H4 (cell line): ENCODE measurements at places on chromosomes 3 and 15. TPM values are rescaled to one million over a fixed set of nuclear protein-coding genes. Genes with fewer than 3 reads are reported as not detected.

The MORC1 gene
- 0.04 and 0.10 TPM in 2 replicates for total RNA-seq

The VILL gene
- total RNA-seq, result not detected in 2 replicates

The RAB6B gene
- total RNA-seq, result 1.1 and 1.5 TPM in 2 replicates

The MESP2 gene
- not detected in 2 replicates for total RNA-seq

The CPA3 gene
- not detected in 2 replicates for total RNA-seq

The C2CD4A gene
- not detected in 2 replicates for total RNA-seq

The EIF4E3 gene
- 0.91 and 0.97 TPM in 2 replicates for total RNA-seq

The ZNF385D gene
- total RNA-seq, result not detected in 2 replicates

The ITIH3 gene
- not detected in 2 replicates for total RNA-seq

The GPR156 gene
- 0.64 and 0.66 TPM in 2 replicates for total RNA-seq

The IQCF5 gene
- not detected in 2 replicates for total RNA-seq

The KLHL40 gene
- not detected in 2 replicates for total RNA-seq

The IP6K1 gene
- total RNA-seq, result 13.0 and 18.0 TPM in 2 replicates

DNA sequence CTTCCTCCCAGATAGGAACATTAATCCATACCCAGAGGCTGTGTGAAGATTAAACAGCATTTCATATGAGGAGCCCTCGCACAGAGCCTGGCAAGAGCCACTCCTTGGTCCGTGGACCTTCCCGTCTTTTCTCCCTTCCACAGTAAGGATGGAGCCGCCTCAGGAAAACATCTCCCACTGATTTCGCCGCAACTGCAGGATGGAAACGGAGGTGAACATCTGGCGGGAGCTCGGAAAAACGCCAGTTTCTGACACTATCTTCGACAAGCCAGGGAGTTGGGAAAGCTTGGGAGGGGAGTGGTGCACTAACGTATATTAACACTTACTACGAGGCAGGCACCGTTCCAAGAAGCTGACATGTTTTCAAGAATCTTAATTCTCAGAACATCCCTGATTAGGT, 157.9 kb downstream of the XXYLT1 start:
- no peak for DNase-seq

DNA sequence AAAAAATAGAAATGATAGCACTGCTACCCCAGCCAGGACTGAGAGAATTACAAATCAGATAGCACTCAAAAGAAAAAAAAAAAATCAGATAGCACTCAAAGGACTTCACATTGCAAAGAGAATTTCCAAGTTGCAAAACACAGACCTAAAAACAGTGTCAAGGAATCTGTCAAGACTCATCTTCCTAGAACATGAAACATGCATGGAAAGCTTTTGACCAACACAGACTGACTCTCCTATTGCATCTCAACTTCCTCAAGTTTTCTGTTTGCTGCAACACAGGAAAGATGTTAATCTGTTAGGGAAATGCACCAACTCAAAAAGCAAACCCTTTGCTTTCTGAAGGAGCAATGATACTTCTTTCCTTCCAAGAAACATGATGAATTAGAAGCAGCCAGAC, 42.3 kb downstream of the RAB27A start:
- no peak for DNase-seq

GRCh38 chr15:81097890-81098280, 36.2 kb upstream of the CFAP161 start:
- DNase-seq, result peak; percentile 16

DNA sequence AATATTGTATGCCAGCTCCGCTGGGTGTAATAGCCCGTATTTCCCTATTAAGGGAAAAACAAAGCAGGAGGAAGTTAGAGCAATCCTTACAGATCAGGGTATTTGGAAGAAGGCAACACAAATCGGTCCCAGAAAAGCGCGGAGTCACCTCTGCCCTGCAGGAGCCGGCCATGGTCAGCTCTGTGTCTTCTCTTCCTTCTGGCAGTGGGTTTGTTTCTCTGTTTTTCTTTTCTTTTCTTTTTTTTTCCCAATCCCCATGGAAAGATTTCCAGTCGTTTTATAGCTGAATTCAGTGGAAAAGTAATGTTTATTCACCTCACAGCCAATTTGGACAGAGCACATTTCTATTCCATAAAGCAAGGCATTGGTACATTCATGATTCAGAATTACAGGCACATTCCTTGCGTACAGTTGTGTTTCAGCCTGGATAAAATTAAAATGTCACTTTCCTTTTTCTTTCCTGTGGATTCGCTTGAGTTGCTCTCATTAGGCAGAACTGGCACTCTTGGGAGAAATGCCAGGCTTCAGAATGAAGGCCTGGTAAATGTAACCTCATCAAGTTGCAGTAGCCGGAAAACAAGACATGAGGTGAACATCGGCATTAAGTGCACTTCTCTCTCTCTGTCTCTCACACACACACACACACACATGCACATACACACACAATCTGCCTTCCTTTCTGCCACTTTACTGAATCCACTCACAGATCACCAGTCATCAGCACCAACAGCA, 204.5 kb upstream of the UBE2E1 start:
- DNase-seq, result no peak

GRCh38 chr15:27017168-27017809, 46.3 kb downstream of the GABRG3 start:
- peak; percentile 27 for DNase-seq

DNA sequence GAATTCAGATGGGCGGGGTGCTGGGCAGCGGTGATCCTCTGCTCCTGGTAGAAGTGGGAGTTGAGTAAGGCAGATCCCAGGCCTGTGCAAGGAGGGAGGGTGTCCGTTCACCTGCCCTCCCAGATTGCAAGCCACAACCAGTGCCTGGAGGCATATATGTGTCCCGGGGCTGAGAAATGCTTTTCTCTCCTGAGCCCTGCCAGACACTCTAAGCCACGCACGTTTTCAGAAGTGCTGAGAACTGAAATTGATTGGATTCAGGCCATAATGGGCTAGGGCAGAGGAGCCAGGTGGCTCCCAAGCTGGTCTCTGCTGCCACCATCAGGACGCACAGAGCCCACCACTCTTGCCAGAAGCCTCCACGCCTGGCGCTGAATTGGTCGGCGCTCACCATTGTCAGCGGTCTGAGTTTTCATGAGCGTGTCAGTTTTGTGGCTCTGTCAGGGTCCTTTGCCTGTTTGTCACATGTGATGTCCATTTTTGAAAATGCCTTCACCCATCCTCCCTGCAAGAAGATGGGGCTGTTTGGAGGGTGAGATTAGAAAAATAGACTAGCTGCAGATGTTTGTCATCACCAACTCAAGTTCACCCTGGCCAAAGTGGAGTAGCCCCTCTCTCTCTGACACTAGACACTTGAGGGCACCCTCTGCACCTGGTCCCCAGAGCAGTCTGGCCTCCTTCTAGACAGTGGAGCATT, 15.4 kb upstream of the BFSP2 start:
- peak; percentile 55 for DNase-seq

DNA sequence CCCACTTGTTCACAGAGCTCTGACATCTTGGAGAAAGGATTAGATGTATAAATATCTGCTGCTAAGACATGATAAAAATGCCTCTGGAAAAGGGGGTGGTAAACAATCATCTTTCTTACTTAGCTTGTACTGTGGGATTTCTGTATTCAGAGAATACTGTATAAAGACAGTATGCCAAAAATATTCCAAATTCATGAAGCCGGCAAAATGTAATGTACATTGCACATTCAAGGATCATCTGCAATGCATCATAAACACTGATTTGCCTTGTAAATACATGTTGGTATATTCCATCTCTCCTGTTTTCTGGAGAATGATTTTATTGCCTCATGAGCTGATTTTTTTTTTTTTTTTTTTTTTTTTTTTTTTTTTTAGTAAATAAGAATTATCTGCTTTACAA, 355.3 kb downstream of the ROBO1 start:
- DNase-seq, result no peak

DNA sequence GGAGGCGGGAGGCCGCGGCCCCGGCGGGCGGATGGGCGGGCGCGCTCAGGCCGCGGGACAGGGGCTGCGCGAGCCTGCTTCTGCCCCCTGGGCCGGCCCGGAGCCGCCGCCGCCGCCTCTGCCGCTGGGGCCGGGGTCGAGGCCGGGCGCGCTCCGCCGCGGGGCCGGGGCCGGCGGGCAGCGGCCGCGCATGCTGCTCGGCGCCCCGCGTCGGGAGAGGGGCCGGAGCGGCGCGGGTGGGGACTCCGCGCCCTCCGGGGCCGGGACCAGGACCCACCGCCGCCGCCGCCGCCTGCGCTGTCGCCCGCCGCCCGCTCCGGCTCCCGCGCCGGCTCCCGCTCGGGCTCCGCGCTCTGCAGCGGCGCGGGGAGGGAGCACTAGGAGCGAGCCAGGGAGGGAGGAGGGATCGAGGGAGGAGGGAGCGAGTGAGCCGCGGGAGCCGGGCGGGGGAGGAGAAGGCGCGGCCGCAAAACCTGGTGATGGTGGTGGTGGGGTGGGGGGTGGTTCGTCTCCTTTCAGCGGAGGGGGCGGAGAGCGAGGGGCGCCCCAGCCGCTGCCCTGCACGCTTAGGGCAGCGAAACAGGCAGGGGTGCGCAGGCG, at the start of gene LINGO1:
TSS of gene LINGO1 (minus strand) at position 379 of the 600 bp plus-strand sequence. CDS start 597 bp downstream, outside the sequence.
- DNase-seq, result no peak

GRCh38 chr3:188266562-188267274, 112.8 kb downstream of the LPP start:
- no peak for DNase-seq

DNA sequence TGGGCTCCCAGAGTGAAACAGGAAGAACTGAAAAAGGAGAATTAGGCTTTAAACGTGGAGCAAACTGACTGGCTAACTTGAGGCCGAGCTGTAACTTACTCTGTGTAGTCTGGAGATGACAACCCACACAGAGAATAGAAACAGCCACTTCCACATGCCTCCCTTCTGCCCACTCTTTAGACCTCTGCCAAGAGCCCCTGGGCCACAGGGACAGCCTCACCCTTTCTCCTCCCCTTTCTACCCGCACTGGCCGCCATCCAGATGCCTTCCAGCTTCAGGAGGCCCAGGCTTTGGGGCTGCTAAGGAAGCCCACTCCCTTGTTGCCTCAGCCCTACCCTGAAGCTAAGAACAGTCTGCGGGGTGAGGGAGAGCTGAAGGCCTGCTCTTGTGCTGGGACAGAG, 6.8 kb downstream of the ARHGAP31 start:
- no peak for DNase-seq

DNA sequence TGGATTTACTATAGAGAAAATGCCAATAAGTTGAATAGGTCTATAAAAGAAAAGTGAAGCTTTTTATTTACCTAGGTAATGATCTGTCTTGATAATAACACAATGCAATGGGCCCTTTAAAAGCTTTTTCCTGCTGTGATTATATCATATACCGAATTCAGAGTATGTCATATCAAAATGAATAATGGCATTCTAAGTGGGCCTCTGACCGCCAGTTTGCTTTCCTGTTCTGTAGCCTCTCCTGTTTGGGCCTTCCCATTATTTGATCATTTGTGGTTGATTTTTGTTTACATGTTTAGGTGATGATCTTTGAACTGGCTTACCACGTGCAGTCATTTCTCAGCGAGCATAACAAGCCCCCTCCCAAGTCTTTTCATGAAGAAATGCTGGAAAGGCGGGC, 14.9 kb downstream of the EIF2AK4 start:
- no peak for DNase-seq

- DNase-seq, result no peak
Measured at GRCh38 chr3:48135552-48136495, 52.4 kb downstream of the CDC25A start.

GRCh38 chr3:125057186-125057850, 1.5 kb upstream of the HEG1 start:
- DNase-seq, result peak; percentile 77

DNA sequence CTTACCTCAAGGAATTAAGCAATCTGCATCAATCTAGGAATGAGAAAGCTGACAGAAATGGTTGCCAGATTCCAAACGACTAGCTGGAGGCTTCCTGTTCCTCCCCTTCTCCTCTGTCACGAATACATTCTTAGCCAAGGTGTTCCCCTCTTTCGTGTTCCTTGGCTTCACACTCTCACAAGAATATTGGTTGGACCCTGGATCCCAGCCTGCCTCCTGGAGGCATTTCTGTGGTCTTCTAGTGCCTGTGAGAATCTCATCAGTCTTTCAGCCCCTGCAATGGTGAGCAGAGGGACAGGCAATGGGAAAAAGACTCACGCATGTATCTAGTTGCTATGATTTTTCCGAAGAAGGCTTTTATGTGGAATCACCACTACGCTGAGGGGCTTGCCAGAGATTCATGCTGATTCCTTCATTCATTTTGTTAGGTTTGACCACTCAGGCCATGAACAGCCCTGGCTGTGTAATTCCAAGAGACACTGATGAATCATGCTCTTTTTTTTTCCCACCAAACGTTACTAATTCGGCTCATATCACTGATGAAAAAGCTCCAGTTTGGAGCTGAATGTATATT, 1.6 kb upstream of the P3H2 start:
- DNase-seq, result no peak

- DNase-seq, result no peak
Measured at GRCh38 chr3:42114130-42114725, 23.1 kb downstream of the TRAK1 start.

DNA sequence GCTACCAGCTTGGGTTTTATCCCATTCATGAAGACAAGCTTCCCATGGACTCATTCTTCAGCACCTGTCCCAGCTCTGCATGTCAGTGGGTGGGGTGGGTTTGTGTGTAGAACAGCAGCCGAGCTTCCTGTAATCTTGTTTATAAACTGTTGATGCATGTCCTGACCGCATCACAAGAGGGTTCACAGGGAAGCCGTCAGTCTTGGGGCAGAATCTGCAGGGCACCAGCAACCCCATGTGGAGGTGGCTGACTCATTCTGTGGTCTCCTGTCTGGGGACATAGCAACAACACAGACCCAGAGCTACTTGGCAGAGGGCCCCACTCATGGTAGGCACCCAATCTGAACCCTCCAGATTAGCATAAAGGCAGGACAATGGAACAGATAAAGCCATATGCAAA, 35.6 kb downstream of the DAPK2 start:
- peak; percentile 99 for DNase-seq

DNA sequence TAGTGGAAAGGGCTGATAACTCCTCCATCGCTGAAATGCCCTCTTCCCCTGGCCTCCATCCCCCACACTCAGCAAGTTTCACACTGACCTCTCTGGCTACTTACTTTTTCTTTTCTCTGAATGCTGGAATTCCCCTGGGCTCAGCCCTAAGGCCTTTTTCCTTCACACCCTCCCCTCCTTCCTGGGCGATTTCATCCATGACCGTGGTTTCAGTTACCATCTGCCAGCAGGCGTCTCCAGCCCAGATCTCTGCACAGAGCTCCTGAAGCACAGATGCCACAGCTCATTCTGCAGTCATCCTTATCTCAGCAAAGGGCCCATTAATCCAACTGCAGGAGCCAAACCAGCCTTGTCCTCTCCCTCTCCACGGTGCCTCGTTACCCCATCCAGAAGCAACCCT, 114.0 kb downstream of the RFTN1 start:
- peak; percentile 62 for DNase-seq

GRCh38 chr3:124094496-124094895, 102.6 kb upstream of the ROPN1 start:
- DNase-seq, result no peak

DNA sequence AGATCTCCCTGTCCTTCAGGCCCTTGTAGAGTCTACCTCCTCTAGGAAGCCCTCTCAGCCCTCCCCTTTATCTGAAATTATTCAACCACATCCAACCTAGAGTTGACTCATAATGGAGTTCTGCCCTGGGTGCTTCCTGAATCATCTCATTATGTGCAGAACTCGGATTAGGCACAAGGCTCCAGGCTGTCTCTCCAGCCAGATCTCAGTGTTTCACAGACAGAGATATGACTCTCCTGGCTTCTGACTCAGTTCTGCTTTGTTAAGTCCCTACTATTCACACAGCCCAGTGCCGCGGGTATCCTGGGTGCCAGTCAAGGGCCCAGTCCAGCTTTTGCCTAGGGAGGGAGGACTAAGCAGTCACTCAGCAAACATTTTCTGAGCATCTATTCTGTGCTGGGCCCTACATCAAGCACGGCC, 9.3 kb downstream of the STRA6 start:
- DNase-seq, result peak; percentile 50

- no peak for DNase-seq
Measured at GRCh38 chr15:40878785-40879184, 4.8 kb upstream of the RHOV start.

GRCh38 chr15:60528530-60528929, 49.6 kb upstream of the ICE2 start:
- no peak for DNase-seq
